ENCODE measurements at places on chromosomes 13 and 19.

DNA sequence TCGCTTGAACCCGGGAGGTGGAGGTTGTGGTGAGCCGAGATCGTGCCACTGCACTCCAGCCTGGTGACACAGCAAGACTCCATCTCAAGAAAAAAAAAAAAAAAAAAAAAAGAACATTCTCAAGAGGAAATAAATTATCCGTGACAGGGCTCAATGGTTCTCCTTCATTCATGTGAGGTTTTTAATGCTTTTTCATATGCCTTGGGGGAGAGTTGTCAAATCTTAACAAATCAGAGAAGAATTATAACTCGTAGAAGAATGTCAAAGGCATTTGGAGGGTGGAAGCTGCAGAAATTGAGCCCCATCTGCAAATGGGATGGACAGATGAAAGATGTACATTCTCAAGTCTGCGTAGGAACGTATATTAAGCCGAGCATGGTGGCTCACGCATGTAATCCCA lies 34.9 kb upstream of the HOMER3 start:
- DNase-seq, result no peak

DNA sequence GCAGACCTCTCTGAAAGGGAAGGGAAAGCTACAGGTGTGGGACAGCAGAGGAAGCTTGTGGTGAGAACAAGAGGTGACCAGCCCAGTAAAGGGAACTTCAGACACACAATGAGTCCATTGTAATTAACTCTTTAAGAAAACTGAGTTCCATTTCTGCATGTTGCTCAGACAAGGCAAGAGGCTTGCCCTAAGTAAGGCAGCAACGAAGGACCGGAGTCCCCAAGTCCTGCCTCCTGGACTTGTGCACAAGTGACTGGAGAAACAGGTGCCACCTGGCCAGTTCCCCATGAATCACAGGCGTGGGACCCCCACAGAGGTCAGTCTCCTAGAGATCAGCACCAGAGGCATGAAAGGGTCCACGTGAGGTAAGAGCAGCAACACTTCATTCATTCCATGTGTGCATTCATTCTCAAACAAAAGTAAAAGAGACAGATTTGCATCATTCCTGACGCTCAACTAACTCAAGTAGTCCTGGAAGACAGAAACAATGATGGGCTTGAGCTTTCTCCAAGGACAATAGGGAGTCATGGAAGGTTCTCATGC lies 14.7 kb upstream of the SIGLEC6 start:
- no peak for DNase-seq

DNA sequence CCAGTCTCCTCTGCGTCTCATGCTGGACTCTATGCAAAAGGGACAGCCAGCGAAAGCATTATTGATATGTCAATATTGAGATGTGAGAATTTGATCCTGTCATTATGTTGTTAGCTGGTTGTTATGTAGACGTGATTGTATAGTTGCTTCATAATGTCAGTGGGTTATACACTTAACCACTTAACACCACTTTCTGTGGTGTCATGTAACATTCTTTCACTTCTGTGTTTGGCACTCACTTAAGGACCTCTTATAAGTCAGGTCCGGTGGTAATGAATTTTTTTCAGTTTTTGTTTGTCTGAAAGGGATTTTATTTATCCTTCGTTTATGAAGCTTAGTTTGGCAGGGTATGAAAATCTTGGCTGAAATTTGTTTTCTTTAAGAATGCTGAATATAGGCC lies 7.1 kb upstream of the SIGLEC7 start:
- no peak for DNase-seq

DNA sequence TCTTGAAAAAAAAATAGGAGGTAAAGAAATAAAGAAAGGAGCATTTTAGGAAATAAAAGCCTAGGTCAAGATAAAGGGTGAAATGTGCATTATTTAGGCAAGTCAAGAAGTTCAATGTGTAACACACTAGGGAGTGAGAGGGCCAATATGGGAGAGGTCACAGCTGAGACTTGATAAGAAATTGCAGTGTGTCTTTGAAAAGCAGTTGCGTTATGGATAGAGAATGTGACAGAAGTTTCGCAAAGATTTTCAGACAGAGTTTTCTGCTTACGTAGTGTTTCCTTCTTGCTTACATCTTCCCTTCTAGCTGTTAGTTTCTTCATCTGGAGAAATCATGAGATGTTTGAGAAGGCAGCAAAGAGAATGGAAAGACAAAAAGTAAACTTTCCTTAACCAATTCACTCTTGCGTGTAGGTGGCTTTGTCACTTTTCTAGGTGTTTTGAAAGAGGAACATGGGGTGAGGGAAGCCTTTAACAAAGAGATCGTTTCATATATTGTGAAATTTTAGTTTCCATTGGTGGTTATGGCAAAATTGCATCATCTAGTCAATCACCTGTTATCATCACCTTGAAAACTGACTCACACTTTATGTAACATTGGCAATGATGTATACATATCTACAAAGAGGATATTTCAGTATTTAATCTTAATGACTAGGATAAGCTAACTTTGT lies 975.5 kb downstream of the OLFM4 start:
- no peak for DNase-seq

GRCh38 chr13:110945928-110946570 lies 31.2 kb upstream of the ANKRD10 start:
- DNase-seq, result no peak

DNA sequence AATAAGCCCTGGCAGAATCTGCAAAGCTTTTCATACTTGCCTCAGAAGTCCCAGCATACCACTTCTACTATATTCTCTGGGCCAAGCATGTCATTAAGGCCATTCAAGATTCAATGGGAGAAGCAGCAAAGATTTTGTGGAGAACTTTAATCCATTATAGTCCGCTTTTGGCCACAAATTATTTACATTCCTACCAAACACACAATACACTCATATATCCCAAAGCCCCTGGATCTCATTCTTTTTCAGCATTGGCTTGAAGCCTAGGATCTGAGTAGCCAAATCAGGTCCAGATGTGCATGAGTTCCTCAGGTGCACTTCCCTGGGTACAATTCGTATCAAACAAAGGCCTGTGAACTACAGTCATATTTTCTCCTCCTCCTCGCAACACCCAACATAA lies 203.4 kb downstream of the NDFIP2 start:
- DNase-seq, result peak; percentile 22

DNA sequence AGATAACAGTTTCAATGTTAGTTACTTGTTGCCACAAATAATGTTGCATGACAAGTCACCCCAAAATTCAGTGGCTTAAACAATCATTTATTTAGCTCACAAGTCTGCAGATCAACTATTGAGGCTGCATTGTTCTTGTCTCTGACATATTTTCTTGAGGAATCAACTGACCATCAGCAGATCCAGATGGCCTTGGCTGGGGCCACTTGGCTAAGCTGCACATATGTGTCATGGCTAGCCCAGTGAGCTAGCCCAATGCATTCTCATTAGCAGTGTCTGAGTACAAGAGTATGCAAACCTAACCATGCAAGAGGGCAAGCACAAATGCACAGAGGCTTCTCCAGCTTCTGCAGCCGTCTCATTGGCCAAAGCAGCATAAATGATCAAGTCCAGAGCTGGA lies 180.4 kb downstream of the DNAJC15 start:
- DNase-seq, result peak; percentile 66

DNA sequence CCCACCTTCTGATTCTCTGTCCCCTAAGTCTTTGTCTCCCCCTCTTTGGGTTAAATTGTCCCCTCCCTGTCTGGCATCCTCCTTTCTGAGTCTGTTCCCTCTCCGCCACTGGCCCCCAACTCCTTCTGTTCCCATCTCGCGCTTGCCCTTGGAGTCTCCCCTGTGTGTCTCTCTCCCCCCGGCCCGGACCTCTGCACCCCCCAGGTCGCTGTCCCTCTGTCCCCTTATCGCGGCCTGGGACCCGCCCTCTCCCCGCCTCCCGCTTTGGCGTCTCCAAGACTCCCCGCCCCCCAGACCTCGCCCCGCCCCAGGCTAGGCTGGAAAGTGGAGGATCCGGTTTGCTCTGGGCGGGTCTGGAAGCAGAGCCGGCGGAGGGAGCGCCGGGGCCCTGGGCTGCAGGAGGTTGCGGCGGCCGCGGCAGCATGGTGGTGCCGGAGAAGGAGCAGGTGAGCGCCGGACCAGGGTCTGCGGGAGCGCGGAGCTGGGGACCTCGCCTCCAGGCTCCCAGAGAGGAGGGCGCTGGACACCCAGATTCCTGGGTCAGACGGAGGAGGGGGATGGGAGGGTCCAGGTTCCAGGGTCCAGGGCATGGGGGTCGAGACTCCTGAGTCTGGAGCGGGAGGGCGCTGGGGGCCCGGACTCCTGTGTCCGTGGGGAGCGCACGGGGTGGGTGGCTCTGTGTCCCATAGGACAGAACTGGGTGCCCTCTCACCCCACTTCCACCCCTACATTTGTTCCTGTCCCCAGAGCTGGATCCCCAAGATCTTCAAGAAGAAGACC lies at the start of gene TRPM4:
Gene TRPM4 (plus strand): TSS at position 348 of the 780 bp plus-strand sequence. CDS start 75 bp downstream, at position 423.
- DNase-seq, result peak; percentile 67

DNA sequence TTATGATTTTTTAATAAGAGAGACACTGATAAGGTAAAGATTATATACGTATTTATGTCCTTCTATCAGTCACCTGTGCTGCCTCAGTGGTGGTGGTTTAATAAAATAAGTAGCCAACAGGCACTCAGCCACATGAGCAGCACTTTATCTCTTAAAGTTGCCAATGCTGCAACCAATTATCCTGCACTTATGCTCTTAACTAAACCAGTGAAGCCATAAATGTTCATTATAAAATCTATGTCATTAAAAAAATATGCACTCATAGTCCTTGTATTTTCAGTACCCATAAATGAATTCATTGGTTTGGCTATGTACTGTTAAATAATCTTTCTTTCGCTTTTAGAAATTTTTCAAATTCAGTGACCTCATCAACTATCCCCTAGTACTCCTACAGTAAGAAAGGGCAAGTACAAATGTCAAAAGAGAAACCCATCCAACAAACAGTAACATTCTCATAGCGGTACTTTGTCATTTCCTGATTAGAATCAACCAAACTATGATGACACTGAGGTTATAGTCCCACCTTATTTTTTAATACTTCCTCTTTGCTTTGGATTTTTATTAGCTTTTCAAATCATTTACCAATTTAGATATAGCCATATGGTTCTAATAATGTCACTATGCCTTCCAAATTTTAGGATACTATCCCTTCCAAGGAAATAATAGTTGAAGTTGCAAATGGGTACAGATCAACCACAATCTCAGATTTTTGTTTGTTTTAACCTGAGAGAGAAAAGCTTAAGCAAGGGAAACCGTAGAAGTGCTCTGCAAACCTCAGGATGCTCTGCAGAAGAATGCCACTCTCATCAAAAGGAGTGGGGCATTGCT lies 190.9 kb downstream of the KLF12 start:
- no peak for DNase-seq

DNA sequence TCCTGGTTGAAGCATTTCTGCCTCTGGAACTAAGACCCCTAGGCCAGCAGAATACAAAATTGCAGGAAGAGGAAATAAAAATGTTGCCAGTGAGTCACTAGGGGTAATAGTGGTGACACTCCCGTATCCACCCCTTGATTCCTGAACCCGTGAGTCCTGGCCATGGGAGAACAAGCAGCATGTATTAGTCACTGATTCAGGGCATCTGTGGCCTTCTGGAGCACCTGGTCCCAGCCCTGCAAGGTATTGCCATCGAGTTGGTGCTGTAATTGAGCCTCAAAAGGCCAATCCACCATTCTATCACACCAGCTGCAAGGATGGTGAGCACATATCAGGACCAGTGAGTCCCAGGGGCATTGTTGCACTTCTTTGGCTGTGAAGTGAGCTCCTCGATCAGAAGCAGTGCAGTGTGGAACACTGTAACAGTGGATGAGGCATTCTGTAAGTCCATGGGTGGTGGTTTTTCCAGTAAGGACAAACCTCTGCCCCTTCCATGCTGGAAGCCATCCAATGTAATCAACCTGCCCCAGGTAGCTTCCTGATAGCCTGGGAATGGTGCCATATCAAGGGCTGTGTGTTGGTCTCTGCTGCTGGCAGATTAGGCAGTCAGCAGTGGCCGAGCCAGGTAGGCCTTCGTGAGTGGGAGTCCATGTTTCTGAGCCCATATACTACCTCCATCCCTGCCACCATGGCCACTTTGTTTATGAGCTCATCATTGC lies 39.6 kb downstream of the C1QTNF9 start:
- no peak for DNase-seq

- DNase-seq, result peak; percentile 67
These were observed 11.7 kb upstream of the ADGRE5 start for GRCh38 chr19:14369399-14370168.

DNA sequence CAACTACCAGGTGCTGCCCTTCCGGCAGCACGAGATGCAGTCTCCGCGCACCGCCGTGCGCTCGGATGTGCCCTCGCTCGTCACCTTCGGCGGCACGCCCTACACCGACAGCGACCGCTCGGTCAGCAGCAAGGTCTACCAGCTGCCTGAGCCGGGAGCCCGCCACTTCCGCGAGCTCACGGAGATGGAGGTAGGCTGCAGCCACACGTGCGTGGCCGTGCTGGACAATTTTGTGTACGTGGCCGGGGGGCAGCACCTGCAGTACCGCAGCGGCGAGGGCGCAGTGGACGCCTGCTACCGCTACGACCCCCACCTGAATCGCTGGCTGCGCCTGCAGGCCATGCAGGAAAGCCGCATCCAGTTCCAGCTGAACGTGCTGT lies 15.2 kb upstream of the CRTC1 start:
- DNase-seq, result no peak

- DNase-seq, result no peak
These were observed 22.3 kb upstream of the ZBTB7A start for GRCh38 chr19:4088975-4089374.

DNA sequence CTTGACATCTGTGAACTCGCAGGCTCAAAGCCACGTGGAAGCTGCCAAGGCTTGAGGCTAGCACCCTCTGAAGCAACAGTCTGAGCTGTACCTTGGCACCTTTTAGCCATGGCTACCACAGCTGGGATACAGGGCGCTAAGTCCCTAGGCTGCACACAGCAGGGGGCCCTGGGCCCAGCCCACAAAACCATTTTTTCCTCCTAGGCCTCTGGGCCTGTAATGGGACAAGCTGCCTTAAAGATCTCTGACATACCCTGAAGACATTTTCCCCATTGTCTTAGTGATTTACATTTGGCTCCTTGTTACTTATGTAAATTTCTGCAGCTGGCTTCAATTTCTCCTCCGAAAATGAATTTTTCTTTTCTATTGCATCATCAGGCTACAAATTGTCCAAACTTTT lies 455.9 kb downstream of the TDRD3 start:
- DNase-seq, result no peak

GRCh38 chr13:79516595-79516994 lies 35.6 kb downstream of the NDFIP2 start:
- DNase-seq, result no peak

GRCh38 chr19:31639306-31639705 lies 290.1 kb upstream of the TSHZ3 start:
- no peak for DNase-seq

DNA sequence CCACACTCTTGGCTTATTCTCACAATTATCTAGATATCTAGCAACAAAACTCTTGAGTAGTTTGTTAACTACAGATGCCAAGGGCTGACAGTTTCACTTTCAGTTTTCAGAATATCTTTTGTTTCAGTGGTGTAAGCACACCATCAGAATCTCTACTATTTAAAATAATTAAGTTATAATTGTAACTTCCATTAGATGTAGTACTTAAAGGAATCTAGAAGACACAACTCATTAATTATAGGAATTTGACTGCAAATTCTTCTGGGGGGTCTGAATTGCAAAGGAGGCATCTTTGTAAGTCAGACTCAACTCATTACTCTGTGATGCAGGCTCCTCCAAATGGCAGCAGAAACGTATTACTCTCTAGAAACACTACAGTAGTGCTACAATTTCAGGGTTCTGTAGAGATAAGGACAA lies 44.9 kb upstream of the USPL1 start:
- peak; percentile 54 for DNase-seq

GRCh38 chr19:39137131-39137530 lies 11.5 kb downstream of the PAK4 start:
- DNase-seq, result no peak
